ENCODE measurements at places on chromosomes 11 and 22.

GRCh38 chr22:47627556-47628253, 865.3 kb downstream of the TBC1D22A start:
- no peak for DNase-seq

DNA sequence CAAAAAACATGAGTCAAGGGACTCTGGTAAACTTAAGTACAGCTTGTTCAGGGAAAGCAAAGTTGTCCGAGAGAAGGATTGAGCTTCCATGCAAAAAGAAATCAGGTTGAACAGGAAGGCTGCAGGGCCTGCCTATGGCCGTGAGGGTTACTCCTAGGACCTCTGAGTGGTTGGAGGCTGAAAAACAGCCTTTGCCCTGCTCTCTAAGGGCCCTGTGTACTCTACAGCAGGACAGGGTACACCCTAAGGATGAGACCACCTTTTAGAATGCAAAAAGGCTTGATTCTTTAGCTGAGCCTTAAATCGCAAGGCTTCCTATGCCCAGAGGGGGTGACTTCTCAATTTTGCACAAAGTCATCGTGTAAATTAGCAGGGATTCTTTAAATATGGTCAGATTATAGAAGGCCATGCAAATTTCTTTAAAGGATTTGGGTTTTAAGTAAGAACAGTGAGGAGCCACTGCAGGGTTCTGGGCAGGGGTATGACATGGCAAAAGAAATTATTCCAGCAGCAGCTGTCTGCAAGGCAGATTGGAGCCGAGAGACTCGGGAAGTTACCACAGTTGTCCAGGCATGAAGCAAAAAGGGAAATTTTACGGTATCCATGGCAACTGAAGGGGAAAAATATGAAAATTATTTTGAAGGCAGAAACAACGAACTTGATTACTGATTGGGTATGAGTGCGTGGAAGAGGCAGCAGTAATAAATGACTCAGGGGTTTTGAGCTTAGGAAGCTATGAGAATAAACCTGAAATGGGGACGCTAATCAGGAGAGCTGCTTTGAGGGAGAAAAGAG, 91.8 kb downstream of the FAM76B start:
- DNase-seq = no peak

DNA sequence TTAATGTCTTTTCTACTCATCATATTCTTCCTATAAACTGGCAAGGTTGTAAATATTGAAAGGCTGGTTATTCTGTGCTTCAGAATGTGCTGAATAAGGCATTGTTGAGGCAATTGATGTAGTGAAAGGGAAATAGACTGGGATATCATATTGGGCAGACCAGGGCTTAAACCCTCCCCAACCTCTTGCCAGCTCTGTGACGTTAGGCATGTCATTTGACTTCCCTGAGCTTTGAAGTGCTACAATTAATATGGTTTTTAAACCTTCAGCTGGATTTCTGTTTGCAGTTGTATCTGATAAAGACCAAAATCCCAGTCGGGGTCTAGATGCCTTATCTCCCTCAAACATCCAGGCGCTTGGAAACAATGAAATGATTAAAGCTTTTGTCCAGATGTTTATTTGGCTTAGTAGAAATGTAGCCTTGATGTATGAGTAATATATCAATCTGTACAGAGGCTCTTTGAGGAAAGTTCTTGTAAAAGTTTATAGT, 208.1 kb downstream of the DBX1 start:
- no peak for DNase-seq

DNA sequence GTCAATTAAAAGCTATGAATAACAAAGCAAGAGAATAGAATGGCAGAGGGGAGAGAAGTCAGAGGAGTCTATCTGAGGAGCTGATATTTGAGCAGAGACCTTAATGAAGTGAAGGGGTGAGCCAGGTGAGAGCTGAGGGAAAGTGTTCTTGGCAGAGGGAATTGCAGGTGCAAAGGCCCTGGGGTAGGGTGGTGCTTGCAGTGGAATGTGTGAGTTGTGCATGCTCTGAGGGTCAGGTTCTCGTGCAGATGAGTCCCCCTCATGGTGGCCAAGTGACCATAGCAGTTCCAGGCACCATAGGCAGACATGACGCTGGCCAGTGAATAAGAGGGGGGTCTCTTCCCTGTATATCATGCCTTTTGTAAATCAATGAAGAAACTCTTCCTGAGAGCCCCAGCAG, 58.9 kb upstream of the ALX4 start:
- no peak for DNase-seq

GRCh38 chr11:69104856-69105395, 50.8 kb upstream of the SMIM38 start:
- no peak for DNase-seq

GRCh38 chr11:126181939-126182730, 29.3 kb downstream of the RPUSD4 start:
- no peak for DNase-seq

DNA sequence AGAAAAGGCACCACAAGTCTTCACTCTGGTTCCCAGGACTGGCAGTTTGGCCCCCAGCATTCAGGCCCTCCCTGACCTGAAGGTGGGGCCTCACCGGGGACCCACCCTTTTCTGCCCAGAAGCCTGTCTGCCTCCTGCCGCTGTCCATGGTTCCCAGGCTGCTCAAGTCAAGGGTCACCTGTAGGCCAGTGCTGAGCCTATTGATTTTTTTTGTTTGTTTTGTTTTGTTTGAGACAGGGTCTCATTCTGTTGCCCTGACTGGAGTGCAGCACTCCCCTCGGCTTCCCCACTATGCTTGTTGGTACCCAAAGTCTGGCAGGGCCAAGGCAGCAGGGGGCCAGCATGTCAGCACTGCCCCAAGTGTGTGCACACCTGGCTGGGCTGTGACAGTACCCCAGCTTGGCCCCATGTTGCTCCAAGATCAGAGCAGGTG, 11.0 kb upstream of the MED17 start:
- DNase-seq = no peak

GRCh38 chr11:43833657-43834073, 47.0 kb upstream of the ALKBH3 start:
- no peak for DNase-seq

DNA sequence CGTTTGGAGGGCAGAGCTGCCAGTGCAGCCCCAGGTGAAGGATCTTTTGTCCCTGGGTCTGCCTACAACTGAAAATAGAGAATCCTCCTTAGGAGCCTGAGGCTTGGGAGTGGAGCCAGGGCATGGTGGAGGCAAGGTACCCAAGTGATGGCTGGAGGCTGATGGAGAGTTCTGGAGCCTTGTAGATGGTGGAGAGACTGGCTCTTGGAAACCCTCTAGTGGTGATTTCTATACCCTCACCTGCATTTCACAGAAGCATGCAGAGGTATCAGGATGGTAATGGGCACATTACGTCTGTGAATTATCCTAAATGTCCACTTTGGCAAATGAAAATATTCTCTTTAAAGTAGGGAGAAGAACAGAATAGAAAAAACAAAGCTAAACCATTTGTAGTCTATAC, 44.4 kb downstream of the INSC start:
- peak; percentile 55 for DNase-seq

DNA sequence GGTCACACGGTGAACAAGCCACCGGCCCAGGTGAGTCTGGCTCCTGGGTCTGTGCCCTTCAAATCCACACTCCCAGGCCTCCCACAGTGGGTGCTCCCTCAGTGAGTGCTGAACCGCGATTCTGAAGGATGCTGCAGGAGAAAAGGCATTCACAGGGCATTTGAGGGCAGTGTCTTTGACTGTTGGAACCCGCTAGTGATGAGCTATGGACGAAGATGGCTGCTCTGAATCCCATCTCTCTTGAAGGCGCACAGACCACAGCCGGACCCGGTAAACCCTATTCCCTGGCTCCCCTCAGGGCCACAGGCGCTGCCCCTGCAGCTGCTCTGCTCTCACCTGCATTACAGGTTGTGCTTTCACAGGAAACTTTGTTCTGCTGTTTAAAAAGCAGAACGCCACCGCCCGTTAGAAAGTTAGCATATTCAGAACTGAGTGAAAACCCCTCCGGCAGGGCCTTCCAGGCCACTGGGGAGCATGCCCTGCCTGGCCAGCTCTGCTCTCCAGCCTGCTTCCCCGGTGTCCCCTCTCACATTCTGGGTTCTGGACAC, 3.2 kb downstream of the LRRC32 start:
- DNase-seq = no peak

DNA sequence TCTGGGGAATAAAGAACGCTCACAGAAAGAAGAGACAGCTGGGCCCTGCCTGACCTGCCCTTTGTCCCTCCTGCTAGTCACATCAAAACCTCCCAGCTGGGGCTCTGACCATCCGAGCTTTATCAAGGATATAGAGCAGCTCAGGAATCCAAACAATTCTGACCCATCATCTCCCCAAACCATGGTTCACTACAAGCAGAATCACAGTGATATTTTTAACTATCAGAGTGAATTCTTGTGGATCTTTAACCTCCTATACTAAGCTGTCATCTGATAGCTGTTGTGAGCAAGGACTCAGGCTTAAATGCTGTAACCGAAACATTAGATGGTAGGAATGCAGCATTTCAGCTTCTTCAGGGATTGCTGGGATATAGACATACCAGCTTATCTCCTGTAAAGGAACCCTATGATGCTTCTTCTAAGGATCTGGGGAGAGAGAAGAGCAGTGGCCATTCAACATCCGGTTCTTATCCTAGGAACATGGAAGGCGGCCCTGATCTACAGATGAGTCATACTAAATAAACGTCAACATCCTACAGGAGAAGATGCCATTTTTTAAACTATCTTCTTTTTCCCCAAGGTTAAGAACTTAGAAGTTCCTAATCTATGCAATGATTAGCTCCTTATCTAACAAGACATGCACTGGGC, 84.7 kb upstream of the AKIP1 start:
- no peak for DNase-seq

DNA sequence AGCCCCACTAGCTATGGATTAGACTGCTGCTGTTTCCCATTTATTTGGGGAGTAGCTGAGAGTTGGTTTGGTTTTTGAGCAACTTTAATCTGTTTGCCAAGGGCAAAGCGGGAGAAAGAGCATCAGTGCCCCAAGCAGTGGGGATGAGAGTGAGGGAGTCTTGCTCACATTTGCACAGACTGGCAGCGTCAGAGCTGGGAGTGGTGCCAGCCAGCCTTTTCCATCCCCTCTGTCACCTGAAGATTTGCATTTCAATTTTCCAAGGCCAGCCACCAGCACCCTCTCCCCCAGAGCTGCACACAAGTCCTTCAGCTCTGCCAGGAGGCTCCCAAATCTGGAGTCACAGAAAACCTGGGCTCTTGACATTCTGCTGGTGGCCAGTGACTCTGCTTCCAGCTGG, 21.0 kb upstream of the UVRAG start:
- DNase-seq = peak; percentile 41

GRCh38 chr11:2163428-2163978, 2.5 kb upstream of the INS start:
- no peak for DNase-seq

DNA sequence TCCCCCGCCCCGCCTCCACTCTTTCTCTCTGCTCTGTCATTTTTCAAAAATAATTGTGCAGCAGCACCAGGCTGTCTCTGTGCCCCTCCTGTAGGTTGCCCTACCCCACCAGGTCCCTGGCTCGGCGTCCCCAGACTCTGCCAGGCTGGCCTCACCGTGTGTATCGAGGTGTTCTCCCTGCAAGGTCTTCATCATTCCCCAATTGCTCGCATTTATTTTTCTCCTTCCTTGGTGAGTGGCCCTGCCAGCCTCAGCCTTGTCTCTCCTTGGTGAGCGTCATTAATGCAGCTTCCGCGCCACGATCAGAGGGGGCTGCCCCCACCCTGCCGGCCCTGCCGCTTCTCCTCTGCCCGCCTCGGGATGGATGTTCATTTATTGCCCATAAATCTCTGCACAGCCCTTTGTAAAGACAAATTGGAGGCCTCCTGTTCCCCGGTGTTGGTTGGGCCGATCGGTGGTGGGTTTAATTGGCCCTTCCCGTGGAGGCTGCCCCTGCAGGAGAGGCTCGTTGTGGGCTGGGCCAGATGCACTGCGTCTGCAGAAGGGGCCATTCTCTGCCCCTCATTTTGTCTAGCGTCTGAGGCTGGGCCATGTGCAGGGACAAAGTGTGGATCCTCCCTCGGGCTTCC, 33.2 kb downstream of the RTN4R start:
- no peak for DNase-seq

- DNase-seq = peak; percentile 46
Observed at GRCh38 chr22:22802339-22802970, 85.2 kb upstream of the IGLL5 start.

DNA sequence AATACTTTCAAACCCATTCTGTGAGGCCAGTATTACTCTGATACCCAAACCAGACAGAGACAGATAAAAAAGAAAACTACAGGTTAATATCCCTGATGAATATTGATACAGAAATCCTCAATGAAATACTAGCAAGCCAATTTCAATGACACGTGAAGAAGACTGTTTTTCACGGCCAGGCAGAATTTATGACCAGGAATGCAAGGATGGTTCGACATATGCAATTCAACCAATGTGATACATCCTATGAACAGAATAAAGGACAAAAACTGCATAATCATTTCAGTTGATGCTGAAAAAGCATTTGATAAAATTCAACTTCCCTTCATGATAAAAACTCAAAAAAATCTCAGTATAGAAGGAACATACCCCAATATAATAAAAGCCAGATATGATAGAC, 44.5 kb downstream of the SLC22A24 start:
- DNase-seq = no peak

DNA sequence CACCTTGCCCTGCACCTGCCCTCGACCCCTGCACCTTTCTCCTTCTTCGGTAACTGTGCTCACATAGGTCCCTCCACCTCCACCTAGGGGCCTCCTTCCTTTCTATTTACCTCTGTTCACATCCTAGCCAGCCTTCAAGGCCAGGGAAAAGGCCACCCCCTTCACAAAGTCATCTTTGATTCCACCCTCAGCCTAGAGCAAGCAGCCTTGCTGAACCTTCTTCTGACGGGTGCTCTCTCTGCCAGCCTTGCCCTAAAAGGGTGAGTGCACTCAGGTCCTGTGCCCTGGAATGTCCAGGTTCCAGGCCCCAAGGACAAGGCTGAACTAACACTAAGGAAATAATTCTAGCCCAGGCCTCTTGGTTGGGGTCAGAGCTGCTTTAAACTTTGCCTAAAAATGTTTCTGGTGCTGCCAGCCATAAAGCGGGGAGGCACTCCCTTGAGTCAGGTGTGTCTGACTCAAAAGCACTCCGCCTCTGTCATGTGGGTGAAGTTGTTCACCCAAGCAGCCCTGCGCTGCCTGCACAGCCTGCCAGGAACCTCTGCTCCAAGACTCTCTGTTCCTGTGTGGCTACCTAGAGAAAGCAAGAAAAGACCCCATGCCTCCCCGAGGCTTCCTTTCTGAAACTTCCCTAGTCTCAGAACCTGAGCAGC, 9.2 kb upstream of the FAM83F start:
- no peak for DNase-seq
